ENCODE measurements at places on chromosomes 7 and 10. TPM values are rescaled to one million over a fixed set of nuclear protein-coding genes. Genes with fewer than 3 reads are reported as not detected.

GRCh38 chr10:75431180-75432111, at the start of gene LRMDA:
LRMDA (plus strand) TSS chr10:75431624.
- DNase-seq: peak; percentile 61

GRCh38 chr7:132528695-132529094, 47.6 kb downstream of the PLXNA4 start:
- no peak for DNase-seq

DNA sequence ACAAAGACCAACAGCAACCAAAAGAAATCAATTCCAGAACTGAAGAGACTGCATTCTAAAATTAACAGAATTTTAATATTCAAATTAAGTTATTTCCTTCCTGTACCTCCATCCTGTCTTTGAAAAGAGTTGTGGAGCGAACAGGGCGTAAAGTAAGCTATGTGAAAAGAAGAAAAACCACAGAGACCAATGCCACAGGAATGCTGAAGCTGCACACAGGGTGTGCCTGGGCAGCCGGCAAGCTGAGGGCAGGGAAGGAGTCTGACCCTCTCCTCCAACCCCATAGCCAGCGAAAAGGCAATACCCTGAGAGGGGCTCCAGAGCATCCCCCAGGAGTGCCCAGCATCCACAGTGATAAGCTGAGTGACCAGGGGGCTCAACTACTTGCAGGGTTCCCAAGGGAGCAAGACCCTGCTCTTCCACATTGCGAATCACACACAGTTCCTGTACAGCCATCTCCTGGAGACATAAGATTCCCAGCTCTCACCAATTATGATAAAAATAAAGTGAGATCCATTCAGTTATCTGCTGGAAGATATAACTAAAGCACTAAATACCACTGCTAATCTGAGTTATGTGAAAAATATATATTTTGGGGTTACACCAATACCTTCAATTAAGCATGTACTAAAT, 93.8 kb downstream of the PARD3 start:
- no peak for DNase-seq

The ANKRD61 gene
- polyA plus RNA-seq: not detected

GRCh38 chr10:50622706-50623662, 772 bp downstream of the SGMS1 start:
- DNase-seq: peak; percentile 83

GRCh38 chr7:80916770-80917741, 1.8 kb downstream of the SEMA3C start:
- DNase-seq: no peak

DNA sequence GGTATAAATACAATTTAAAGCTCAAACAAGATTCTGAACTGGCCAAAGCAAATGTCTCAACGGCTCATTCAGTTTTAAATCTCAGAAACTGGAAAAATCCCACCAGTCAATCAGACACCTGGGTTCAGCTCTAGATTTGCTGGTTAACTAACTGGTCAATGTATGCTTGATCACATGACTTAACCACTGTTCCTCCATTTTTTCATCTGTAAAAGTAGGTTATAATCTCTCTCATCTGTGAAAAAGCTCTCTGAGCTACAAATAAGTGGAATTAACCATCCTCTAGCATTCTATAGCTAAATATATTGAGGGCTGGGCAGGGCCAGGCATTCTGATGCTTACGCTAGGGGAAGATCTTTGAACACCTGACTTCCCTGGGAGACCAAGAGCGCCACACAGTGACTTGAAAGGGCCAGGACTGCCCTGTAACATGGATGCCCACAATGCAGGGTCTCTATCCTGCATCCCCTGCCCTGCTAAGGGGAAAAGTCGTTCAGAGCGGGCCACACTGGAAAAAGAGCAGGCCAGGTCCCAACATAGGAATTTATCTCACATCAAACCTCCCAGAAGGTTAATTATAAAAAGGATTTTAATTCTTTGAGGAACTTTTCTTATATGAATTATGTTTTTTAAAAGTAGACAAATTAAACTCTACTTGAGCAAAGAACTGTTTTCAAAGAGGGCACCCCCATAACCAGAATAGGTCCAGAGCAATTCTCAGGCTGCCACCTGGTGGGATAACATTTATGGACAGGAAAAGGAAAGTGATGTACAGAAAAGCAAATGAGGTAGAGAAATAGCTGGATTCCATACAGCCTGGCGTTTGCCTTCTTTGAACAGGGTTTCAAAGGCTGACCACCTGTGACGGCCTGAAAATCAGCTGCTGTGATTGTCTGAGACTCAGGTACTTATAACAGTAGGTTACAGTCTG, 1.8 kb downstream of the RP9 start:
- no peak for DNase-seq

The DNAJC9 gene
- polyA plus RNA-seq: 8.5 TPM

DNA sequence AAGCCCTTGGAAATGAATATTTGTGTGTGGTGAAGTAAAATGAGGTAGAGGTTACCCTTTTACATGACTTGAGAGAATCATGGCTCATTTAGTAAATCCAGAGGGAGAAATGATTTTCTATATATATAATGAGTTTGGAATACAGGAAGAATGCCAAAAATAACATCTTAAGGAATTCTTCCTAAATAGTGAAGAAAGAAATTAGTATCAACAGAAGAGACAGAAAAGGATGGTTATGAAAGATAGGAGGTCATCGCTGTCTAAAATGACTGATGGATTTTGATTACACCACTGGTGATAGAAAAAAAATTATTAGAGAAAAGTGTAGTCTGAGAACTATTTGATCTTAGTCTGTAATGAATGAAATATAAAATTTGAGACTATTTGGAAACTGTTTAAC, 283.0 kb downstream of the ADK start:
- DNase-seq: no peak

The ARHGAP22 gene
- 2.3 TPM for polyA plus RNA-seq

DNA sequence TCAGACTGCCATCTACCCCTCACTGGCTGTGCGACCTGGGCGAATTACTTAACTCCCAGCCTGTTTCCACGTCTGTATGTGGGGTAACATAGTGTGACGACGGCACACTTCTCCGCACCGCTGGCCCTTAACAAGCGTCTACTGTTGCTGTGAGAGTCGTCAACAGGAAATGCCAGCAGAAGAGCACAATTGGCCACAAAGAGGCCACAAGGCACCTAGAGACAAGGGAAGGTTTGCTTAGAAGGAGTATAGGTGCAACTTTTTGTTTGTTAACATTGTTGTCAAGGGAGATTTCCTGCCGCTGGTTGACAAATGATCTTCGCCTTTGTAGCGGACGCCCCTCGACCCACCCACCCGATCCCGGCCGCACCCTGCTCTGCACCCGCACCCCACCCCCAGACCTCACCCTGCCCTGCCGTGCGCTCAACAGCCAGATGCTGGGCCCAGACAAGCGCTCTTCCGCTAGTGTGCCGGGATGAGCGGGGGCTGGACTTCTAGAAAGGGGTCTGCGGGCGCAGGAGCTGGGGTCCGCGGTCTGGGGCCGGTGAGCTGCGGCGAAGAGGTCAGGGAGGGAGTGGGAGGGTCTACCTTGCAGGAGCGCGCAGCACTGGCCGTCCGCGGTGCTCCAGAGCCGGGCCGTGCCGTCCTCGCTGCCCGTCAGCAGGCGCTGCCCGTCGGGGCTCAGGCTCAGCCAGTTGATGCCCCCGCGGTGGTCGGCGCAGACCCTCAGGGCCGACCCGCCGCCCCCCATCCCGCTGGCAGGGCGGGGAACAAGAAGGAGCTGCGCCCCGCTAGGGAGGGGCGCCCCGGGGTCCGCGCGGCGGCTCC, 785 bp downstream of the WDR86 start:
- DNase-seq: no peak

- DNase-seq: no peak
Measured at GRCh38 chr7:34198231-34198641, 292.9 kb downstream of the BMPER start.
